BJ (cell line): ENCODE measurements at places on chromosomes 16 and 17. TPM values are rescaled to one million over a fixed set of nuclear protein-coding genes. Genes with fewer than 3 reads are reported as not detected.

GRCh38 chr17:43983515-43984411, 20.7 kb upstream of the NAGS start:
- no peak for DNase-seq

DNA sequence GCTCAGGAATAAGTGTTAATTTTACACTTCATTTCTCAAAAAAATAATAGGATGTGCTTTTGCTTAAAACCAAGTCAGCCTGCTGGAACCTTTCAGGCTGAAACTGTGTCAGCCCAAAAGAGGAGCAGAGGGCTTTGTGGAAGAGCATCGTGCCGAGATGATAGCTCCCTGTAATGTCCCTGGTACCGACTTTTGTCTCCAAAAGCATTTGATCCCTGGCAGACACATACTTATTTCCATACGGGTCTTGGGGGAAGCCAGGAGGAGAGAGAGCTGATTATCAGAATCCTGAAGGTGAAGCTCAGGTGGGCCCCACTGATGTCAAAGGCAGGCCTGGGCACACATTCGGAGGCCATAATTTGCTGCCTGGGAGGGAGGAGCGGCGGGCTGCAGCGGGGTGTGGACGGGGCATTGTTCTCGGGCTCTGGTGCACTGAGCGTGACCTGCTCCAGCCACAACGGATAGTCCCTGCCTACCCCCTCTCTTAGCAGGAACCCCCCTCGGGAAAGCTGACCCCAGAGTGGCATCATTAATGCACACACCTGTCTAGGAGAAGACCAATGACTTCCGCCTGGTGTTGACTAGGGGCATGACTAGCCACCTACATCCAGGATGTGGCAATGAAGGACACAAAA, 155.9 kb downstream of the C16orf78 start:
- DNase-seq = no peak

- no peak for DNase-seq
Observed at GRCh38 chr16:1495211-1495888, 2.2 kb downstream of the TELO2 start.

DNA sequence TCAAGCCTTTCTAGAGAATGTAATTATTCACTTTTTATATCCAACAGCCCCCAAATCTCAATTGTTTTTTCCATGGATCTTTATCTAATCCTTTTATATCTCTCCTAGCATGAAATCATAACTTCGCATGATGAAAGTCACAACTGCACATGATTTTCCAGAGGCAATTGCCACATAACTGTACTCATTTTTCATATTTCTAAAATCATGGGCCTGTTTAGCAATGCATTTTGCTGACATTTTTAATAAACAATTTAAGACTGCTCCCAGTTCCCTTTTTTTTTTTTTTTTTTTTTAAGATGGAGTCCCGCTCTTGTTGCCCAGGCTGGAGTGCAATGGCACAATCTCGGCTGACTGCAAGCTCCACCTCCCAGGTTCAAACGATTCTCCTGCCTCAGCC, 83.5 kb downstream of the VMP1 start:
- no peak for DNase-seq

Gene JUP
- 7.3 and 9.4 TPM in 2 replicates for polyA plus RNA-seq

- peak; percentile 56 for DNase-seq
Observed at GRCh38 chr16:54462151-54462651, 175.6 kb upstream of the IRX3 start.

DNA sequence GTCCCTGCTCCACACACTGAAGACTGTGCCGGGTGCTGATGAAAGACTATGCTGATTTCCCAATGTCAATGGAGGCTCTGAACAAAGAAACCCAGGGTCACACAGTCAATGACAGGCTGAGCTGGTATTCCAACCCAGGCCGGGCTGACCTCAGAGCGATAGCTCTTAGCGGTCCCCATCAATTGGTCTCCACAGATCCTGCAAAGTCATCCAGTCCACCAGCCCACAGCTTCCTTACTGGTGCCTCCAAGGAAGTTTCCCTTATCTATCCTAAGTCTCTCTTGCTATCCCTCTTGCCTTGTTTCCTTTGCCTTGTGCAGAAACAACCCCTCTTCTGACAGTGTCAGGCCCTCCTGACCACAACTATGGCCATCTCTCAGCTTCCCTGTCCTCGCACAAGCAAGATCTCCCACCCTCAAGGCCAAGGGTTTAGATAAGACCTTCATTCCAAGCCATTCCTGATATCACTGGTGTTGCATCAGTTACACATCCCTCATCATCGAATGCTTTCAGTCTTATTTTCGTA, 52.7 kb upstream of the KSR1 start:
- no peak for DNase-seq

DNA sequence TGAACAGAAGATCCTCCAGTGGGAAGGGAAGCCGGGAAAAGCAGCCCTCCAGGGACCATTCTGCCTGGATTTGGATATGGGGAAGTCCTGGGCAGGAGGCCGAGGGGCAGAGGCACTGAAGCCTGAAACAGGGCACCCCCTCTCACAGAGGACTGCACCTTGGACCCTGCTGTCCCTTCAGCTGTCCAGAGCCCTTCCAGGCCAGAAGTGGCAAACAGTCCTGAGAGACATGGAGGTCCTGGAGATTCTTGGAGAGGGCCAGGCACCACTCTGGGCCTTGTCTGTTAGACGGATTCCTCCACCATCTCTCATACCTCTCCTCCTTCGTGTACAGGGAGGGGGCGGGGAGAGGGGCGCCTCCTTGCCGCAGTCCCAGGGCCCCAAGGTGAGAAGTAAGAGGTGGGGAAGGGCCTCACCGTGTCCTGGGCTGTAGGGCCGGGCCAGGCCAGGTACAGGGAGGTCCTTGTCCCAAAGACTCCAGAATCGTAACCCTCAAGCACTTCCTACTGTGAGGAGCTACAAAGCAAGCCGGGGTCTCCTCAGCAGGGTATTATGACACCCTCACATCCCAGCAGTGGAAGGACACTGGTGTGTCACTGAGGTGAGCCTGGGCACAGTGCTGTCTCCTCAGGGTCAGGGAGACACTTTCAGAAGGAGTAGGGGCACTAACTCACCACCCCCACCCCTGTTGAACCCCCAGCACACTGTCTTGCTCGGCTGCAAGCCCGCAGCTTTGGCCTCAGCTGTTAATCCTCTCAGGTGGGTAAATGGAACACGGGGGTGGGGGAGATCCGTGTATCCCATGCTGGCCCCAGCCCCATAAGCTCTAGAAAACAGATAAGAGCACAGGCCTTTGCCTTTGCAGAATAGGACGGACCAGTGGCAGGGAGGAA, 16.6 kb upstream of the TBX2 start:
- DNase-seq = no peak

GRCh38 chr16:74100395-74101326, 196.0 kb upstream of the PSMD7 start:
- DNase-seq = no peak

Gene KRT13
- polyA plus RNA-seq = 0.17 and 0.27 TPM in 2 replicates

Gene CHST4
- not detected in 2 replicates for polyA plus RNA-seq

- no peak for DNase-seq
Observed at GRCh38 chr16:26511463-26511862, 555.3 kb upstream of the C16orf82 start.

DNA sequence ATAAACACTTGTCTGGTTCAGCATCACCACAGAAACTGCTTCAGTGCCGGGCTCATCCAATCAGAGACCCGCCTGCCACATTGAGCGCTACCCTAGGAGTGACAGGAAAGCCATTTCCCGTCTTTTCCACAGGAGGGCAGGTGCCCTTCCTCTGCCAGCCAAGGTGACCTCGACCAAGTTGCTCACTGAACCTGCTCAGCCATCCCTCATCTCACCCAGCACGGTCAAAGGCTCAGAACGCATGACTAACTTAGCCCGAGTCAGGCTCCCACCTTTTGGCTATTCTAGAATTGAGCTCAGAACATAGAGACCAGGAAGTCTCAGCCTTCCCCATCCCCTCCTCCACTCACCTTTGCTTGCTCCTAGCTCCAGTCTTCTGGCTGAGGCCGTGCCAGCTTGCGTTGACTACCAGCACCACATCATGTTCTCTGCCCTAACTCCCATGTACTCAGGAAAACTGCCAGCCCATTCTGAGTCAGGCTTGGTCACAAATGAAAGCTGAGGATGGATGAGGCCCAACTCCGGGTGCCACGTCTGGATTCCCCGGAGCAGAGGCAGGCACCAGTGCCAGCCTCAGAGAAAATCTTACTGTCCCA, 15.6 kb downstream of the MRPS23 start:
- DNase-seq = no peak

Gene KLHL10
- 0.15 and 0.74 TPM in 2 replicates for polyA plus RNA-seq

Gene ABCA9
- polyA plus RNA-seq = 0.06 and 0.25 TPM in 2 replicates

DNA sequence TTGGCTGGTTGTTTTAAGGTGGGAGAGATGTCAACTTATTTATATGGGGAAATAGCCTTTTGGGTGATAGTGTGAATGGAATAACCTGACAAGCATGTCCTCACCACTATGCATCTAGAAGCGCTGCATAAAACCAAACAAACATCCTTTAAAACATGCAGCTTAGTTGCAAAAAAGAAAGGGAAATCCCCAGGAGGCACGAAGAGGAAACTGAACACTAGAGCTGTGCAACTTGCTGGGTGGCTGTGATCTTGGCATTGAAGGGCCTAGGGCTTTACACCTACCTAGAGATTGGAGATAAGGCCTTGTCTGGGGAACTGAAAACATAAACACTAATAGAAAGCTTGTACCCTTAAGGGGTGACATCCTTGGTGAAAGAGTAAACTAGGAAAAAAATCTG, 7.3 kb downstream of the C16orf54 start:
- DNase-seq = no peak

Gene TMEM100
- polyA plus RNA-seq = 0.07 TPM in 2 replicates

- DNase-seq = no peak
Observed at GRCh38 chr17:81540676-81541027, 11.5 kb downstream of the FAAP100 start.

- no peak for DNase-seq
Observed at GRCh38 chr17:82866590-82867191, 26.9 kb upstream of the ZNF750 start.

Gene PTX4
- polyA plus RNA-seq = not detected in 2 replicates

Gene PIRT
- polyA plus RNA-seq = not detected in 2 replicates

- DNase-seq = no peak
Observed at GRCh38 chr17:22435231-22435974, 743.1 kb downstream of the KCNJ18 start.

GRCh38 chr16:80259290-80259805, 281.4 kb upstream of the DYNLRB2 start:
- DNase-seq = no peak

DNA sequence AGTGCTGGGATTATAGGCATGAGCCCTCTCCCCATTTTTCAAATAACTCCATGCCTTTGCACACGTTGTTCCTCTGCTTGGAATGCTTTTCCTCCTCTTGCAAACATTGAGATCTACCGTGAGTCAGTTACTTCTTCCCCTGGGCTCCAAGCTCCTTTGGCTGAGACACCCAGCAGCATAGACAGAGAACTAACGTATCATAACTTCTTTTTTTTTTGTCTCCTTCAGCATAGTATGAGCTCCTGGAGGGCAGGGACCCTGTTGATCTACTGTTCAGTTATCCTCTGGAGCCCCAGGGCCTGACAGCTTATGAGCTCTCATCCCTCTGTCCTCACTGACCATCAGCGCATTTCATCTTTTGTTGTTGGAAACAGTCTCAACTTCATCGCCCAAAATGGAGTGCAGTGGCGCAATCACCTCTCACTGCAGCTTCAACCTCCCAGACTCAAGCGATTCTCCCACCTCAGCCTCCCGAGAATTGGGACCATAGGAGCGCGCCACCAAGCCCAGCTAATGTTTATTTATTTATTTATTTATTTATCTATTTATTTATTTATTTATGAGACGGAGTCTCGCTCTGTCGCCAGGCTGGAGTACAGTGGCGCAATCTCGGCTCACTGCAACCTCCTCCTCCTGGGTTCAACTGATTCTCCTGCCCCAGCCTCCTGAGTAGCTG, 2.2 kb downstream of the SPAG7 start:
- DNase-seq = no peak

- no peak for DNase-seq
Observed at GRCh38 chr17:45310380-45311324, 6.2 kb downstream of the MAP3K14 start.

DNA sequence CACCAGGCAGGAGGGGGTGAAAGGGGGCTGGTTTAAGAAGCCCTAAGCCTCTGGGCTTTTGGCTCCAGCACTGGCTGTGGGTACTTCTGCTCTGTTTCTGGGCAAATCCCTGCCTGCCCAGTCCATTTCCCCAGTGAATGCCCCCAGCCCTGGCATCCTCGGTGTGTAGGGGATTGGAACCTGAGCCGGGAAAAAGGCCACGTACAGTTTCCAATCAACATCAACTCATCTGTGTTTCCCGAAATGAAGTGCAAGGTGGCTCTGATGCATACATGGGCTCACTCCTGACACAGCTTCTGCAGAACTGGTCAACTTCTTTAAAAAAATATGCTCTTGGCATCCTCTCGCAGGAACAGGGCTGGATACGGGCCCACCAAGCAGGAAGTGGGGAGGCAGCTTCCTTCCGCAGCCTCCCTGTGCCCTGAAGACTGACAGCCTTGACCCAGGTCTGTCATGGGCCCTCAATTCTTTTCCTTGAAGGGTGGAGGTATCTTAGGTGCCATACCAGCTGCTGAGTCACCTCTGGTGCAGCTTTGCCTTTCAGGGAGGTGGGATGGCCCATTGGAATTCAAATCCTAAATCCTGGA, 73.3 kb downstream of the N4BP1 start:
- no peak for DNase-seq

DNA sequence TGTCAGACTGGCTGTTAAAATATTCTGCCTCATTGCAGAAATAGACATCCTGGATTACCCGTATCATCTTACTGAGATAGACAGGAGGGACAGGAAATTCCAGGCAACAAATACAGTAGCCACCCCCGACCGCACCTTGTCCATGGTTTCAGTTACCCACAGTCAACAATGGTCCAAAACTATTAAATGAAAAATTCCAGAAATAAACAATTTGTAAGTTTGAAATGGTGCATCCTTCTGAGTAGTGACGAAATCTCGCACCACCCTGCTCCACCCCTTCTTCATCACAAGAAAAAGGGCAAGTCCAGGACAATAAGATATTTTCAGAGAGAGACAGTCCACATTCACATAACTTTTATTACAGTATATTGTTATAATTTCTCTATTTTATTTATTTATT, 23.6 kb upstream of the PRSS54 start:
- DNase-seq = no peak
